ENCODE measurements at places on chromosomes 6 and 20.

DNA sequence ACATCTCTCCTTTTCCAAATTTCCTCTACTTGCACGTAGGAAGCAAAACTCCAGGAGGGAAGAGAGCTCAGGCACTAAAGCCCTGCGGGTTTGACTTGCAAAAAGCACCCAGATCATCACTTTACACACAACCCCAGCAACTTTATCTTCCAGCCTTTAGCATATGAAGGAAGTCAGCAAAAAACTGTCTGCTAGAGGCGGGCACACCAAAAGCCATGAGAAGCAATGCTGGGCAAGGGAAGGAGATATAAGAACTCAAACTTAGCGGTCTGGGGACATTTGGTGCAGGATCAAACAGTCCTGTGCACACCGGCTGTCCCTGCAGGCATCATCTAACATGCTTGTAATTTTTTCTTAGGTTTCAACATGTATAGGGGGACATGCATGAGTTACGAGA is 113.3 kb downstream of the JPH2 start:
- no peak for DNase-seq

- DNase-seq: no peak
These were observed 363.1 kb upstream of the AGPAT4 start for GRCh38 chr6:161636882-161637430.

- DNase-seq: peak; percentile 42
These were observed 120.0 kb downstream of the TMEM242 start for GRCh38 chr6:157203312-157203744.

DNA sequence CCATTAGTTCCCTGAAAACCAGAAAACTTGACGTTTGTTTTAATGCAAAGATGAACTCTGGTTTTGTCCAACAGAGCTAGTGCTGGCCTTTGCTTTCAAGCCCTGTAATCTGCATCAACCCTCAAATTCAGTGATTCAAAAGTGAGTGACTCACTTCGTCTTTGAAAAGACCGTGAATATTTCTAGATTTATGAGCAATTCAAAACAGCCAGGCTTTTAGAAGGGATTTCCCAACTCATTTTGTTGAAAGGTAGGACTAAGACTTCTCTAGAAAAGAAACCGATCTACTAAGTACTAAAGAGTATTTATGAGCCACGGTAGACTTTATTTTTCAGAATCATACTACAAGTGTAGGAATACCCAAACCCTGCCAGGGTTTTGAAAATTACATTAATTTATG is 121.5 kb downstream of the UST start:
- no peak for DNase-seq

GRCh38 chr6:109252261-109253041 is 129.8 kb downstream of the CD164 start:
- no peak for DNase-seq

DNA sequence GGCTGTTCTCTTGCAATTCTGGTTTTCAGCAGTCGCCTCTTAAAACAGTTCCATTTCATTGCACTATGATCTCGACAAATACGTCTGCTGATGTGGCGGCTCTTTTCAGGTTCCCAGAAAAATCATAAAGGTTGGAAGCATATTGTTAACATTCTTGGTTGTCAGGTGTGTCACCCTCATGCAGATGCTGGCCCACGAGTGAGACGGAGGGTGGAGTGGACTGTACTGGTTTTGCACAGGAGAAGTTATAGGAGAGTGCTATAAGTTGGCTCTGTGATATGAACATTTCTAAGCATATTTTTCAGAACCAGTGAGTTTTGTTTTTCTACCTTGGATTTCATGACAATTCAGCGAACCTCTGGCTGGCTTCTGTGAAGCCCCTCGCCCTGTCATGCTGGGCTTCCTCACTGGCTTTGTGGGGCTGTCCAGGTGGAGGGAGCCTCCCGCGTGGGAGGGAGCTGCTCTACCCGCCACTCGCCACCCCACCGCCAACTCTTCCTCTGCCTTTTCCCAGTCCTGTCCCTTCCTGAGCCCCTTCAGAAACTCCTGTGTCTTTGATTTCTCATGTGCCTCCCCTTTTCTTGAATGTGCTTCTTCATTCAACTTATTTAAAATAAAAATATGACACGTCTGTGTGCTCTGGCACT is 10.6 kb downstream of the IRF4 start:
- DNase-seq: no peak

DNA sequence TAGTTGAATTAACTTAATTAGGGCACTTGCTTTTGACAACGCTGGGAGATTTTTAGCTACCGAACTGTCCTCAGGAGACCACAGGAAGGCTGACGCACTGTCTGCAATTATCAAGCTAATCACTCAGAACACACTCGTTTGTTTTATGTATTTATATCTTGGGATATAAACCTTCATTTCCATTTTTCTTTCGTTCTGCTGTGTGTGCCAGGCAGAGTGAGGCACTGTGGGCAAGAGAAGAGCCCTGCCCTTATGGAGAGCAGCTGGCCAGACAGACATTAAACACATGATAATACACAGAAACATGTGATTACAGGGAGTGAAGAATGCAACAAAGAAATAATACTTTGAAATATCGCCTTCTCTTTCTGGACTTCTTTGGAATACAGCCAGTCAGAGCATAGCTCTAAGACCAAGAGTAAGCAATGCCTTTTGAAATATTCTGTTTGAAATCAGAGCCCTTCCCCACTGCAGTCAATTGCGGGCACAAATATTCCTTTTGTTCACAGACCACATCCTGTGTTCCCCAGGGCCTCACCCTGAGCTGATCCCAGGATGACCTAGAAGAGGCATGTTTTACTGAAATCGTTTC is 96.8 kb downstream of the ANKRD60 start:
- peak; percentile 83 for DNase-seq

DNA sequence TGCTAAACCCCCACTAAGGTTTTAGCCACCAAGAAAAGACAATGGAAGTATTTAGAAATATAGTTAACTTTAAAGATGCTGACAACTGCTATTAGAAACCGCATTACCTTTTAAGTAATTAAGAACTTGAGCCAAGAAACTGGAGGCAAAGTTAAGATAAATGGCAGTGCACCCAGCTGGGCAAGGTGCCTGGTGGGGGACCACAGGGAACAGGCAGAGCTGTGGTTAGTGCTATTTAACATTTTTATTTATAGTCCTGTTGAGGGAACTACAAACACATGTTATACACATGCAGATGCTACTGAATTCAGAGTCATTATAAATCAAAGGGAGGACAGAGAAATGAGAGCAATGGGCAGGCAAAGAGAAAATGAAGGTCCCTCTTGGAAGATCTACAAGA is 447.9 kb downstream of the TFAP2B start:
- no peak for DNase-seq

- DNase-seq: no peak
These were observed 62.2 kb upstream of the BMP2 start for GRCh38 chr20:6705106-6705766.

DNA sequence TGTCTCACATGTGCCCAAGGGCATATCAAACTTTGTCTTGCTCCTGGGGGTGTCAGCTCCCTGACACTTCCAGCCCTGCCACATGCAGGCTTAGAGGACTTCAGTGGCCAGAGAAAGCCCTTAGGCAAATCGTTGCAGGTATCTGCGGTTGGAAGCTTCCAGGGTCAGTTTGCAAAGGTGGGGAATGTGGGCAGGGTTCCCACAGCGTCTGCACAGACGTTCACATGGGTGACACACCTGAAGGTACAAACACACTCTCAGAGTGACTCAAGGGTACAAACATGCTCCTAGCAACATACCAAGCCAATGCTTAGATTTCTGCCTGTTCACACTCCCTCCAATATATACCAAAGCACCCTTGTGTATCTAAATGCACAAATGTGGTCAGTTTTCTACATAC is 30.0 kb downstream of the VSTM2L start:
- DNase-seq: no peak

DNA sequence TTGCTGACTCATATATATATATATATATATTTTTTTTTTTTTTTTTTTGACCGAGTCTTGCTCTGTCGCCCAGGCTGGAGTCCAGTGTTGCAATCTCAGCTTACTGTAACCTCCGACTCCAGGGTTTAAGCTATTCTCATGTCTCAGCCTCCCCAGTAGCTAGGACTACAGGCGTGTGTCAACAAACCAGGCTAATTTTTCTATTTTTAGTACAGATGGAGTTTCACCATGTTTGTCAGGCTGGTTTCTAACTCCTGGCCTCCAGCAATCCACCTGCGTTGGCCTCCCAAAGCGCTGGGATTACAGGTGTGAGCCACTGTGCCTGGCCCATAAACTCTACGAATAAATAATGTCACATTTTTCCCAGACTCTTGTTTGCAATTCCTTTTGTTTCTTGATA is 4.8 kb downstream of the LRP11 start:
- no peak for DNase-seq

DNA sequence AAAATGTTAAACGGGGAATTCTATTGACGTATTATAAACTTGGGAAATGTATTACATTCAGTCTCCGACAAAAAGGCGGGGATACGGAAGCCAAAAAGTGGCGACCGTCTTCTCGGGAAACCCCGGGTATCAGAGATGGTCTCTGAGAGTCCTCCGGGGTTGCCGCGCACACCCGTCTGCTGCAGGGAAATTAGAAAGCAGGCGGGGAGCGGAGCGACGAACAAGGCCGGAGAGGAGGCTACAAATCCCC is 1.5 kb downstream of the SALL4 start:
- peak; percentile 66 for DNase-seq

- no peak for DNase-seq
These were observed 34.1 kb upstream of the ID1 start for GRCh38 chr20:31570735-31571617.

- no peak for DNase-seq
These were observed 17.7 kb downstream of the SNPH start for GRCh38 chr20:1283522-1284510.

GRCh38 chr6:39079197-39080125 is 30.9 kb downstream of the GLP1R start:
- DNase-seq: no peak

GRCh38 chr20:60294632-60295031 is 336.4 kb downstream of the CDH26 start:
- no peak for DNase-seq

- no peak for DNase-seq
These were observed 63.6 kb downstream of the SSR1 start for GRCh38 chr6:7249391-7249790.

DNA sequence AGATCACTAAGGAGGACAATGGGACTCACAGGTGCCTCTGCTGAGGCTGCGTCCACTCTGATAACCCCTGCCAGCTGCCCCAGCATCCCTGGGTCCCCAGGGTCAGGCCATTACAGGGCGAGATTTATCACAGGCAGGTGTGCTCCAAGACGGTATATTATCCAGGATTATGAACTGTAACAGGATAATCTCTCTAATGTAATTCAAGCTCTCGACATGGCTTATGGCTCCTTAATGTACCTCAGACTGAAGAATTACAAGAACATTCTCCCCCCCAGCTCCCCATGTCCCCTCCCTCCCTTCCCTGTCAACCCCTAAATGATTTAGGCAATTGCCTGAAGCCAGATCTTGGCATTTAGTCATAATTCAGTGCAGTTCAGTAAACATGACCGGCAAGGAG is 86.8 kb downstream of the NCR2 start:
- no peak for DNase-seq

- no peak for DNase-seq
These were observed 10.6 kb downstream of the TMEM242 start for GRCh38 chr6:157312757-157313156.

GRCh38 chr20:14612391-14612790 is 275.0 kb upstream of the FLRT3 start:
- DNase-seq: peak; percentile 6

GRCh38 chr6:70131528-70131927 is 171.4 kb downstream of the COL9A1 start:
- DNase-seq: no peak

GRCh38 chr6:18595774-18596530 is 208.8 kb downstream of the RNF144B start:
- DNase-seq: peak; percentile 73

DNA sequence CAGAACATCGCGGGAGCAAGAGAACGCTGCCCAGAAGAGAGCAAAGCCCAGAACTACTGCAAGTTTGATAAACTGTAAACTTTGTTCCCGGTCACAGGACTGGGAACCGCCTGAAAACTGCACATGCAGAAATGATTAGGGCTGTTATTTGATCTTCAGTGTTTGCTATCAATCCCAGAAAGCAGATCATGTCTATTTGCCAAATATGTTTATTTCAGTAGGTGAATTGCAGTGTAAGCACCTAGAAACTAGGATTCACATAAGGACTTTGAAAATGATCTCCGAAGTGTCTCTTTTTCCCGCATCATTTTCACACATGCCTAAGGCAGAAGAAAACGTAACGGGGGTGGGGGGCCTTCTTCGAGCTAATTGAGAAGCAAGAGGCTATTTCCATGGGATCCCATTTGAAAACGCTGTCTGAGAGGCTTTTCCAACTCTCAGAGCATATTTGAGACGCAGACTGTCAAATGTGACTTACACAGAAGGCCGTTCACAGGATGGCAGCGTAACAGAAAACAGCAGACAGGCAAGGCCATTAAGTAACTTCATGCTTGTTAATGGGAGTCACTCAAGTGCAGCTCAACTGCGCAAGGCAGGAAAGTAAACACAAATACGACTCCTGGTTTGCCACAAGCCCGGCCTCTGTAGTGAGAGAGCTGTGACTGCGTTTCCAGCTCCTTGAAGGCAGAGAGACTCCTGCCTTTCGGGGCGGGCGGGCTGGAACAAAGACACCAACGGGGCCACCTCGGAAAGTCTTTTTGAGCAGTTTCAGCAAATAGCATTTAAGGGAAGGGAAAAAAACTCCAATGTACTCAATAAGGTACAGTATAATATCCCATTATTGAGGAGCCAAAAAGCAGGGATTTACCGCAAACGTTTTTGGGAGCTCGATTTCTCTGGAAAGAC is 144.7 kb upstream of the ZNF217 start:
- peak; percentile 87 for DNase-seq

- no peak for DNase-seq
These were observed 376.9 kb downstream of the RNGTT start for GRCh38 chr6:88586371-88587149.

GRCh38 chr6:100461917-100462705 is 2.6 kb downstream of the SIM1 start:
- DNase-seq: no peak

All from lung (tissue), 17 donors.